ENCODE measurements at places on chromosomes 2 and 18.

- DNase-seq, result no peak
These were observed 348.9 kb downstream of the OSR1 start for GRCh38 chr2:19009510-19009909.

GRCh38 chr18:24095976-24096375 lies 42.9 kb upstream of the CABYR start:
- DNase-seq, result no peak

DNA sequence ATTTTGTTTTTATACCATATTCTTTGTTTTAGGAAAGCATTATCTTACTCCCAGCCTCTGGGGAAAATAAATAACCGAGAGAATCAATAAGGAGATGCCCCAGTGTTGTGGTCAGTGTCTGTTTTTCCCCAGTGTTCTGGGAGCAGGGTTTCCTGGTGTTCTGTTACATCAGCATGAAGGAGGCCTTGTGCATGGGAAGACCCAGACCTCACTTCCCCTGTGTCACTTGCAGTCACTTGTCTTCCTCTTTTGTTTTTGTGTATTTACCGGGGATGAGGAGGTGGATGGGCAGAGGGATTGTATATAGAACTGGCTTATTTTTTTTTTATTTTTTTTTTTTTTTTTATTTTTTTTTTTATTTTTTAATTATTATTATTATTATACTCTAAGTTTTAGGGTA lies 45.0 kb upstream of the MGAT5 start:
- DNase-seq, result no peak

DNA sequence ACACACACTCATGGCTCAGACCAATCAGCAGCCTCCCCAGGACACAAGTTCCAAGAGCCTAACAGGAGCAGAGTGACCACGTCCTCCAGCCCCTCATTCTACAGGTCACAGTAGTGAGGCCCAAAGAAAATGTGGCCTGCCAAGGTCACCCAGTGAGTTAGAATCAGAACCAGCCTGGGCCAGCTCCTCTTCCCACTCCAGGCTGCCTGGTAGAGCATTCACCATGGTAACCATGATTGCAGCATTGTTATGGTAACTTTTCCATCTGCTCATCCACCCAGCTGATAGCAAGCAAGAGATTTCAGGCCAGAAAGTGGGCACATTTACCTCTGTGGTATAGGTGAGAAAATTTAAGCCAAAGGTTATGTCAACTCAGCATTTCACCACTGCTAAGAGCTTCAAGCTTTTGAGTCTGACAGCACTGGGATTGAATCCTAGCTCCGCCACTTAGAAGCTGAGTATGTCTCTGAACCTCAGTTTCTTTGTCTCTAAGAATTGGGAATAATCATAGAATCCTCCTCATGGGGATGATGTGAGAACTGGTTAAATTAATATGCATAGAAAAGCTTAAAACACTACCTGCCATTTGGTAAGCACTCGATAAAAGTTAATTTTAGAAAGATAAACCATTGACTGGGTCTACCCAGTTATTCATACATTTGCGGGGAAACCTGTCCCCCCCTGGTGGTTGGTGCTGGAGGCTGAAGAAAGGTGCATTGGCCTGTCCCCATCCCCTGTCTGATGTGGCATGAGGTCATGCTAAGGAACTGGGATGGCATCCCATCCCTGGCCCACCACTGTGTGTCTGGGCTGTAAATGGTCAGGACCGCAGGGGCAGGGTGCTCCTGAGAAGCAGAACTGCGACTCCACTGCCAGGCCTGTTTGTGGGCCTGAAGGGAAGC lies 181.5 kb downstream of the KLHL29 start:
- DNase-seq, result no peak

- DNase-seq, result no peak
These were observed 54.7 kb upstream of the TGFA start for GRCh38 chr2:70608373-70608772.

DNA sequence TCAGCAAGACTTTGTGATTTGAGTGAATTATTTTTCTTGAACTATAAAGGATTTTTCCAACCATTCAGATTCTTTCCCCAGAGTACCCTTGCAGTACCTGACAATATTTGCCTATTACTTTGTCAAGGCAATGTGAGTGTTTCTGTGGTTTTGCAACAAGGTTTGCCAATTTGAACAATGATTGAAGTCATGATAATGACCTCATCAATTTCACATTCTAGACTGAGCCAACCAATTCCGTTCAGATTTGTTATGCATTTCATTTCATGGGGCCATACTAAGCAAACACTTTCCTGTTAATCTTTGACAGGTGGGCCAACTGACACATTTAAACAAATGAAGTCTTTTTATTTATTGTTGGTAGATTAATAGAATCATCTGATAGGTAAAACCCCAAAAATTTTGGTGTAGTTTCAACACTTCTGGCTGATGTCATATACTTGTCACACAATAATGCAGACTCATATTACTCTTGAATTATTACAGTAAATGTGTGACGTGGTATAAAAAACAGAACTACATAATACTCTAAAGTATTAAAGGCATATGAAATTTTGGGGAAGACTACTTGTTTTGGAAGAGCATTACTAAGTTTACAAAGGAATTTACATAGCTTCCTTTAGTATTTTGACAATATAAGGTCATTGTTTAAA lies 526.4 kb downstream of the DPP10 start:
- no peak for DNase-seq

DNA sequence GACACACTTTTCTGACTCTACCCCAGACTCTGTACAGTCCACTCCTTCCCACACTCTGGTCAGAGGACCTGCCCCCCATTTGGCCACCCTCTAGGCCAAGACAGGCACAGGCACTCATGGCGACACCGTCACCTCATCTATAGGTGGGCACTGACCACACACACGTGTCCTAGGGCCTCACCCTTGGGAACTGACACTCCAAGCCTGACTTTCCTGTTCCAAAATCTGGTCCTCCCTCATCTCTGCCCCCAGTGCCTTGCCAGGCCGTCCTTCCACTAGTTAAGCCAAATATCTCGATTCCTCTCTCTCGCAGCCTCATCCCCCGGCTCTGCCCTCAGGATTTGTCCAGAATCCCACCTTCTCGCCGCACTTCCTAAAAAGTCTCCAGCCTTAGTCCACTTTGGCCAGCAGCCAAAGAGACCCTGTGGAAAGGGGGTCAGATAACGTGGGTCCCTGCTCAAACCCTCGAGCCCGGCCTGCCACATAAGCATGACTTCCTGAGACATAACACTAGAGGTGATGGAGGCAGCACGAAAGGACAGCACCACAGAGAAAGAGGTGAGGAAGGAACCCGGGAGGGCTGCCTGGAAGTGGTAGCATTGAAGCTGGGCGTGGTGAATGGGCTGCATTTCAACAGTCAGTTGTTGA lies 105.8 kb upstream of the OTOS start:
- DNase-seq, result no peak

DNA sequence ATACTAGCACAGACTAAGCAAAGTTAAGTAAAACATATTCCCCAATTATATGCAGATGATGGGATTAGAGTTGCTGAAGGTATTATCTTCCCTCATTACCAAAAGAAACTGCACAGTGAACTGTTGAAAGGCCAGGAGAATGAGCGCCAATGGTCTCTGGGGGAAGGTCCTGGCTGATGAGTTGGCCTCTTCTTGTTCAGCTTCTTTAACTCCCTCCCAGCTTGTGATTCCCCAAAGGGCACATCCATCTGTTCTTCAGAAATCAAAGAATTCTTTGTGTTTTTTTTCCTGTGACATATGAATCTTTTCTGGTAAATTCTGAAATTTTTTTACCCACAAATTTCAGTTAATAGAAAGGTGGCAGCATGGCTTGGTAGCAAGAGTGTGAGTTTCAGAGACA lies 667.6 kb downstream of the CNTNAP5 start:
- DNase-seq, result no peak

DNA sequence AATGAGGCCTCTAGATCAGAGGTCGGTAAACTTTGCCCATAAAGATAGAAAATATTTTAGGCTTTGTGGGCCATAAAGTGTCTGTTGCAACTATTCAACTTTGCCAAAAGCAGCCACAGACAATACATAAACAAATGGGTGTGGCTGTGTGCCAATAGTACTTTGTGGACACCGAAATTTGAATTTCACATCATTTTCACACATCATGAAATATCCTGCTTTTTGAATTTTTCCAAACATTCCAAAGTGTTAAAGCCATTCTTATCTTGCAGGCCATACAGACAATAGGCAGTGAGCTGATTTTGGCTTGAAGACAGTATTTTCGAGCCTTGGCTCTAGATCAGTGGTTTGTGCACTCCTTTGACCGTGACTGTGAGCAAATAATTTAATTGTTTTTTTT lies 51.1 kb upstream of the EPC2 start:
- DNase-seq, result no peak

- DNase-seq, result no peak
These were observed 19.9 kb downstream of the MBOAT2 start for GRCh38 chr2:8983571-8983970.

DNA sequence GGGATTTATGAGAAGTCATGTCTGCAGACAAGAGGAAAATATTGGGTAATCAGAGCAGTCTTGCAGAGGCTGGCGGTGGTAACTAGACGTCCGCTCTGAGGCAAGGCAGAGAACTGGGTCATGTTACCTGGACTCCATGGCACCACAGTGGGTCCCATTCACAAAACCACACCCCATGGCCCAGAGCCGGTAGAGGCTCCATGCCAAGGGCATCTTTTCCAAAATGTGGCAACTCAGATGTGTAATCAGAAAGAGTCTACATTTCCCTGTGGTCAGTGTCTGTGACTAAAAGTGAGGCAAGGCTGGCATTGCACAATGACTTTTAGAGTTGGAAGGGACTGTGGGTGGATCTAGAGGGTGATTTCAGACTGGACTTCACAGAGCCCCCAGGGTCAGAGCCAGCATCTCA lies 113.1 kb downstream of the MREG start:
- no peak for DNase-seq

- no peak for DNase-seq
These were observed 92.7 kb downstream of the COPS8 start for GRCh38 chr2:237178396-237178795.

- no peak for DNase-seq
These were observed 62.6 kb upstream of the TMEM177 start for GRCh38 chr2:119616421-119616820.

DNA sequence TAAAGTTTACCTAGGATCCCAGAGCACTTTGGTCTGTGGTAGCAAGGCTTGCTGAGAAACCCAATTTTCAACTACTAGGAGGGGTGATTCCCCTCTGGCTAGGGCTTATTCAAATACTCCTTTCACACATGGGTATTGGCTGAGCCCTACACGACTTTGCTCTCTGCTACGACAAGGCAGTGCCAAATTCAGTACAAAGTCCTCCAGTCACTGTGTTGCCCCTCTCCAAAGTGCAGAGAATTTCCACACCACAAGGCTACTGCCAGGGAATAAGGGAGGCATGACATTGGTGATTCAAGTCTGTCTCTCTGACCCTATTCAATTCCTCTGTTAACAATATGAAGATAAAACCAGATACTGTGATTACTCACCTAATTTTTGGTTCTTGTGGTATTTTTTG lies 38.9 kb downstream of the SYT4 start:
- no peak for DNase-seq

DNA sequence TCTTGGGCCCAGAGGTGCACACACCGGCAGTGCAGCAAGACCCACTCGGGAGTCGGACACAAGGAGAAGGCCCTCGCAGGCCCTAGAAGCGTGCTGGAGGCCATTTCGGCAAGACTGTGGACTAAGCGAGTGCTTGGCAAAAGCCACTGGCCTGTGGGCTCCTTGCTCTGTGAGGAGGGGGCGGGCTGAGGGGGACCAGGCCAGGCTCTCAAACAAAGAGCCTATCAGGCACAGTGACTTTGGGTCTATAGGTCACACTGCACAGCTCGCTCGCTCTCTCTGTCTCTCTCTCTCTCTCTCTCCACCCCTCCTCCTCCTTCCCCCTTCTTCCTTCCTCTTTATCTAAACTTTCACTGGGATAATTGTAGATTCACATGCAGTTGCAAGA lies 23.6 kb upstream of the ZCCHC2 start:
- no peak for DNase-seq

DNA sequence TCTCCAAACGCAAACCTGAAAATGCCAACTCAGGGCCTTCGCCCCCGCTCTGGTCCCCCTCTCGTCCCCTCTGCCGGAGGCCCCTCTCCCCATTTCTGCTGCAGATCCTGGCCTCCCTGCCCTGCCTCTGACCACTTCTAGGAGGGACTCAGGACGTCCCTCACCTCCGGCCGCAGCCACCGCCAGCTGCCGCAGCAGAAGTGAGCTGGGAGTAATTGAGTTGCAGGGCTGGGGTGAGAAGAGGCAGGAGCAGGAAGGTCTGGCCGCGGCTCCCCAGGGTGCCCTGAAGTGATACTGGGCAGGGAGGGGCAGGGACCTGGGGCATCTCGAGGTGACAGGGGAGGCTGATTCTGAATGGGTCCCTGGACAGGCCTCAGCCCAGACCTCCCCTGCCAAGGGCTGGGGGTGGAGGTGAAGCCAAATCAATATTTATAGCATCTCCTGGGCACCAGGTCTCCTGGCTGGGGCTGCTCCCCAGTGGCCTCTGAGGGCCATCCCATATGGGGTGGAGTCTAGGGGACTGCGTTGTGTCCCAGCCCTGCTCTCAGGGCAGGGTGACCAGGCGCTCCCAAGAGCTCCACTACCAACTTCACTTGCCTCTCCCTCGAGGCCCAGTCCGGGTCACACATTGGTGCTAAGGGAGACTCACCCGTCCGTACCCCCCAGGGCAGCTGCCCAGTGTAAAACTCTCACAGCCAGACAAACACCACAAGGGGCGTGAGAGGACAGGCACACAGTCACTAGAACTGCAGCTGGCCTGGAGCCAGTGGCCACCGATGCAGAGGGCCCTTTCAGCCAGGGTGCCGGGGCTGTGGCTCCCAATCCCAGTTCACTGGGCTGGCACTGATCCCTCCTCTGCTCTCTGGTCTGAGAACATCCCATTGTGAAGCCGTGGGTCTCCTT lies 33.0 kb downstream of the KCNIP3 start:
- no peak for DNase-seq

- no peak for DNase-seq
These were observed 79.2 kb downstream of the BCL11A start for GRCh38 chr2:60474301-60474700.

DNA sequence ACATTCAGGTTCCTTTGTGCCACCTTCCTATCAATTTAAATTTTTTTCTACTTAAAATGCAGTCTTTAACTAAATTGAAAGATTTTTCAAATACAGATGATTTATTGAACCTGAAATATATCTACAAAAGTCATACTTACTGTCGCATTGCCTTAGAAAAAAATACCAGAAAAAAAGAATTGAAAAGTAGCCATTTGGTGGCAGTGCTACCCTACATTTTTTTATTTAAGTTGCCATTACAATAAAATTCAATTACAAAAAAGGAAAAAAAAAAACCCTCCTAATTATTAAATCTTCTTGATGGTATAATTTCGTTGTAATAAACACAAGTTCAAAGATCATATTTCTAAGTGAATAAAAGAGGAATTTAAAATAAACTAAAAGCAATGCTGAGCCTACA lies 43.4 kb downstream of the DSC3 start:
- DNase-seq, result no peak

GRCh38 chr2:137566387-137566786 lies 397.9 kb upstream of the HNMT start:
- DNase-seq, result no peak
